ENCODE measurements at places on chromosomes 3 and 15. TPM values are rescaled to one million over a fixed set of nuclear protein-coding genes. Genes with fewer than 3 reads are reported as not detected.

CPOX gene
- total RNA-seq = 20.3 TPM

TMEM115 gene
- 19.8 TPM for total RNA-seq

ADGRG7 gene
- not detected for total RNA-seq

SCN11A gene
- total RNA-seq = 0.31 TPM

WWTR1 gene
- total RNA-seq = 8.0 TPM

DZIP3 gene
- 59.6 TPM for total RNA-seq

ZPLD1 gene
- total RNA-seq = not detected

DNAH12 gene
- total RNA-seq = 0.62 TPM

FSTL1 gene
- 63.8 TPM for total RNA-seq

XCR1 gene
- not detected for total RNA-seq

CD200R1 gene
- 0.62 TPM for total RNA-seq

P2RY14 gene
- total RNA-seq = 0.78 TPM

RTP1 gene
- not detected for total RNA-seq

DPH3 gene
- 18.7 TPM for total RNA-seq

DNA sequence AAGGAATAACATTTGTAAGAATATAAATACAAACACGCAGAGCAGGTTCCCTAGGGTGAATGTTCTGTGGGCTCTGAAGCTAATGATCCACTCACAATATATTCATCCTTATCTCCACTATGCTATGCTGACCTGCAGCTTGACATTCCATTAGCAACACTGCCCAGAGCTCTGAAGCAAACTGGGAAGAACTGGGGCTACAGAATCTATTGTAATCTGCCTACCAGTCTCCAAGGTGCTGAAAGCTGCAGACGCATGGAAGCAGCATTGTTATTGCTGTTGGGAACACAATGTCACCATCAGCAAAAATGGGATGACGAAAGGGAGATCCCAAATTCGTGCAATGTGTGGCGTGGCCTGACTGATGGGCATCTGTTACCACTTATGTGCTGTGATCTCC lies 316.7 kb upstream of the RORA start:
- no peak for DNase-seq

GRCh38 chr3:129596194-129597086 lies 10.0 kb downstream of the PLXND1 start:
- peak; percentile 83 for DNase-seq

- DNase-seq = no peak
Measured at GRCh38 chr15:97547381-97547780, 413.1 kb upstream of the ARRDC4 start.

DNA sequence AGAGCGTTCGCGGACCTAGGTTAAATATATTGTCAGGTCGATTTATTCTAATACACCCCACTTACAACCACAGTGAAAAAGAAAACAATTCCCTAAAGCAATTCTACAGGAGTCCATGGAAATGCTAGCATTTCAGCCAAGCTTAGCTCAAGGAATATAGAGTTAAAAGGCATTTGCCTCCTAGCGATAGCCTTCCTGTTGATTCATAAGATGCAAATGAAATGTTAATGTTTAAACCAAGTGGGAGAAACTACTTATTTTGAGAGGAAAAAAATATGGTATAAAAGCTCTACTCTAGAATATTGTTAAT lies 1.7 kb upstream of the ALCAM start:
- DNase-seq = no peak

- no peak for DNase-seq
Measured at GRCh38 chr3:57928511-57928910, 79.7 kb upstream of the FLNB start.

DNA sequence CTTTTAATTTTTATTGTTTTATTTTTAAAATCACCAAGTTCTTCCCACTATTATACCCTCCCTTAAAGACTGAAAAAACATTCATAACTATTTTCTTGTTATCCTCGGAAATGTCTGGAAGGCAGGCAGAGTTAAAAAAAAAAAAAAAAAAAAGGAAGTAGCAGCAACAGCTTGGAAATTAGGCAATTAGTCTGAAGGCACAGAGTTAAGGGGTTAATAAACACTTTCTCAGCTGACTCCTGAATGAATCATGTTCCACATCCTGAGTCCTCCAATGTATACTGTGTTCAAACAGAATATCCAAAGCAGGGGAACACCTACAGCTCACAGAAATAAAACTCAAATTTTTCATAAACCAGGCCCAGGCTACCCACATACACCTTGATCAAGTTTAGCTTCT lies 5.8 kb downstream of the HEXA start:
- no peak for DNase-seq

GRCh38 chr3:179565496-179565895 lies 2.8 kb downstream of the ACTL6A start:
- DNase-seq = no peak

GRCh38 chr15:73560501-73561117 lies 72.6 kb downstream of the NPTN start:
- DNase-seq = no peak

DNA sequence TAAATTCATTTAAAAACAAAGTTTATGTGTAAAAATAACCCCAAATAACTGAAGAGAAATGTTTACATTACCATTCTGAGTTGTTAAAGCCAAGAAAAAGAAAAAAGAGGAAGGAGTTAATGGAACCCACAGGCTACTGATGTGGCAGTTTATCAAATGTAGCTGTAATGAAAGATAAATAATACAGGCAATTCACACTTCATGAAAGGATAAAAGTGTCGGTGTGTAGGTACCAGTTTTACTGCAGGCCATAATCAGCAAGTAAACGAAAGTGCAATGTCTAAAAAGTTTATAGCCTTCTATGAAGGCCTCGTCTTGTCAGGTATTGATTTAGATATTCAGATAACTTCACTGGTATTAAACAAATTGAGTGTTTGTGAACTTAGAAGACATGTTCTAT lies 164.6 kb downstream of the DPH6 start:
- DNase-seq = no peak

DNA sequence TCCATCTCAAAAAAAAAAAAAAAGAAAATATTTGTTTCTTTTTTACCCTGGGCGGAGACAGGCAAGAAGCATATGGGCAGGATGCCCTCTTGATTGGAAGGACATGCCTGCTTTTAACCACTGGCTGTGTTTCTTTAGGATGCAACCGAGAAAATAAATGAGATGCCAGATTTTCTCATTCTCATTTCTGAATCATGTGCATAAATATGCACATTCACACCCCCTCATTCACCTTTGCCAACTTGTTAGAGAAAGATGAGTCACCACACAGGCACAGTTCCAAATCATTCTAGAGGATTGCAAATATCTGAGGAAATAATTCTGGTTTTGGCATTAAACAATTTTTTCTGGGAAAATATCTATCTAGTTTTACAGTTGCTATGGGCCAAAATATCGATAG lies 3.3 kb downstream of the LIPH start:
- peak; percentile 18 for DNase-seq

DNA sequence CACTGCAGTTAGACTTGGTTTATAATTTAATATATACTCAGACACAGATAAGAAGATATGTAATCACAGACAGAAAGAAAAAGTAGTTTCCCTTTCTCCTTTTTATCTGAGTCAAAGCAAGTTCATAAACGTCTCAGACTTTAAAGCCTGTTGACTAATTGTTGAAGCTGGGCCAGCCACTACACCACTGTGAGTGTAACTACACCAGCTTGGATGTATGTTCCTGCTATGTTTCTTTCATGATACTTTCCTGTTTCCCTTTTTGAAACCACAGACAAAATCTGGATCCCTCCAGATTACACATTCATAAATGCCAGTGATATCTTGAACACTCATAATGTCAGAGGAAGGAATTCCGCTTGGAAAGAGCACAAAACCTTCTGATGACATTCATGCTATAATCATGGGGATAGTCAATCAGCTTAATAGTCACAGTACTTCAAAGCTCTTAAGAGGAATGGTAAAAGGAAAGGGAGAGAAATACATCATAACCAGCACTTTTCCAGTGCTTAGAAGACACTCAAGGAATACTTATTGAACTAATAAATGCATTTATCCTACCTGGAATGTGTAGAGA lies 32.0 kb downstream of the KCNMB2 start:
- DNase-seq = no peak

- no peak for DNase-seq
Measured at GRCh38 chr3:16506884-16507577, 6.5 kb downstream of the RFTN1 start.

DNA sequence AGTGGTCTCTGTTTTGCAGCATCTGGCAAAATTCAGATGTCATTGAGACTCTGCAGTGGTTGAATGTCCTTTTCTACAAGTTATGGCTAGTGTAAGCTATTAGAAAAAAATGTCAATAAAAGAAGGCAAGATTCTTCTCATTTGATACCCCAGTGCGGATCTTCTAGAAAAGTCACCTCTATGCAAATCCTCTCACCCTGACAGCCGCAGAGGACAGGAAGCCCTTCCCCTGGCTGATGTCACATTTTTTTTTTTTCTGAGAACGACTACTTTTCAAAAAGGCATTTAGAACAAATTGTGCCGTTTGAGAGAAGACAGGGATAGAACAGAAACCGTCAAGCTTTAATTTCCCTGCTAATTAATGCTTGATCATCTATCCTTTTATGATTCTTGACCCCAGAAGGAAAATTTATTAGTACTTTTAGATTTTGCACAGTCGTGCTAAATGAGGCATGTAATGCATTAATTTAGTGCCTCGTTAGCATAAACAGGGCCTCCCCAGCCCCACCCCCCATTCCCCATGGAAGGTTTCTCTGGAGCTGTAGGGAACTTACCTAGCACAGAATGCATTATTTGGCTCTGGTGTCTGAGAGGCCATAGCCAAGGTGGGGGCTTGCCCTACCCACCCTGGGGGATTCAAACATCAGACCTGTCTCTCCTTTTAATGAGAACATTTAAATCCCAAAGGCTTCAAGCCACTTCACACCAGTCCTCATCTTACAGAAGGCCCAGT lies 183.8 kb downstream of the OPA1 start:
- no peak for DNase-seq

- no peak for DNase-seq
Measured at GRCh38 chr15:61681038-61681418, 379.2 kb downstream of the VPS13C start.

DNA sequence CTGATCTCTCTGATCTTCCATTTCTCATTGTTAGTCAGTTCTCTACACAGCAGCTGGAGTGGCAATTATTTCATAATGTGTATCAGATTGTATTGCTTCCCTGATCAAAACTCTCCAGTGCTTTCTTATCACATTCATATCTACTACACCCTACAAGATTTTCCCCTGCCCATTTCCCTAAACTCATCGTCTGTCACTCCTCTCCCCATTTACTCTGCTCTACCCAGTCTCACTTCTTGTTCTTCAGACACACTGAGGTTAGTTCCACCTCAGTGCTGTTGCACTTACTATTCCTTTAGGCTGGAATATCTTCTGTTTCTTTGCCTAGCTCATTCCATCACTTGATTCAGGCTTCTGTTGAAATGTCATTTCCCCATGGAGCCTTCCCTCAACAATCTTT lies 197.1 kb downstream of the SATB1 start:
- DNase-seq = no peak

DNA sequence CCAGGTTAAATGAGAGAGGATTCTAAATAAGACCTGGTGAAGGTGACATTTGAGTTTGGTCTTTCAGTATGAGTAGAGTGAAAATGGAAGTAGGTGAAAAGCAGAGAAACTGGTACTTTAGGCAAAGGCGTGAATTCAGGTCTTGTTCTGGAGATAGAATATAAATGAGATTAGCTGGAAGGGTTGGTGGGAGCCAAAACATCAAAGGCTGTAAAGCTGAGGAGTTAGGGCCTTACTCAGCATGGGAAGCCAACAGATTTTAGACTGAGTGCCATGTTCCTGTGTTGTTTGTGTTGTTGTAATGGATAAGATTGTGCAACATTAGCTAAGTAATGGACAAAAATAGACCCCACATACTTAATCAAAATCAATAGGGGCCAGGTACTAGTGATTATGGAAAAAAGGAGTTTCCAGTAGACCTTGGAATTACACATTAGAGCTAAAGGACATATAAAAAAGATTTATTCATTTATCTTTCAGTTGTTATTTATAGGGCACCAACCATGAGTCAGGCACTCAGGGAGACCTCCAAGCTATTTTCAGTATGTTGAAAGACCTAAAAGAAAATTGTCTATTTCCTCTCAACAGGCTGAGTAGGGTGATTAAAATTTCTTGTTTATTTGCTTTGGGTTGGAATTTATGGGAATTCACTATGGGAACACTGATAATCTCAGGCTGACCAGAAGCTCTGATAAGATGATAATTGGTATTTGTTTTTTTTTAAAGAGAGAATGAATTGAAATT lies 20.8 kb downstream of the ARL14 start:
- no peak for DNase-seq

Measured in occipital lobe (tissue), 3 donors.